Ureter (tissue), 1 donor: ENCODE measurements at places on chromosomes 12 and 14. TPM values are rescaled to one million over a fixed set of nuclear protein-coding genes. Genes with fewer than 3 reads are reported as not detected.

DNA sequence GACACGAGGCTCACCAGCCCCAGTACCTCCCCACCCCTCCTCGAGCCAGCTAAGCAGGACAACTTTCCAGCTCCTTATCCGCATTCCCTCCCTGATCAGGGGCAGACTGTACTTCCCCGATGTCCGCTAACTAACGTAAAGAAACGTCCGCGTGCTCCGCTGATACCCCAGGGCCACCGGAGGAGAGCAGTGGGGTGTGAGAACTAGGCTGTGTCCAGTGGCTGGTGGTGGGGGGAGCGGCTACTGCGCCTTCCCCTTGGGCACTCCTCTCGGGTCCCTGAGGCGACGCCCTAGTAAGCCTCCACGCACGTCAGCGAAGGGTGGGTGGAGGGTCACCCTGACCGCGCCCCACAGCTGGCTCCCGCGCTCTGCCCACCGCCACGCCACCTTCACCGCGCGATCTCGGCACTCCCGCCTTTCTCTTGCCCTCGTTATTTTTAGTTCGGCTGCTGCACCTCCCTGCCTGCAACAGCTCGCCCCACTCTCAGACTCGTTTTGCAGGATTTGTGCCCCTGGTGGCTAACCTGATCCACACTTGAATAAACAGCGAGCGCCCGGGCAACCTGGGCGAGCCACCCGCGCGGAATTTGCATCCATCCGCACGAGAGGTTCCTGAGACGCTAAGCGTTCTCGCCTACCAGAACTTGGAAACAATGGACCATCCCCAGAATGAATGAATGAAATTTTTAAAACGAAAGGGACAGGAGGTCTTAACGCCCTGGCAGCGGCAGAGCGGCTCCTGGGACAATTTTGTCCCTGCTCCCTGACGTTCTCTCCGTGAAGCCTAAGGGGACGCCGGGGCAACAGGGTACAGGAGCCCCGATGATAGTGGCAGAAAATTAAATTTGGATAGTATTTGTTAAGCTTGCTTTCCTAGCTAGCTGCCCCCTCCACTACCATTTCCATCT is 6.9 kb upstream of the BMP4 start:
- DNase-seq, result peak; percentile 78

GRCh38 chr14:97543221-97543620 is 746.0 kb downstream of the VRK1 start:
- DNase-seq, result no peak

The OAS1 gene
- 48.4 TPM for total RNA-seq

DNA sequence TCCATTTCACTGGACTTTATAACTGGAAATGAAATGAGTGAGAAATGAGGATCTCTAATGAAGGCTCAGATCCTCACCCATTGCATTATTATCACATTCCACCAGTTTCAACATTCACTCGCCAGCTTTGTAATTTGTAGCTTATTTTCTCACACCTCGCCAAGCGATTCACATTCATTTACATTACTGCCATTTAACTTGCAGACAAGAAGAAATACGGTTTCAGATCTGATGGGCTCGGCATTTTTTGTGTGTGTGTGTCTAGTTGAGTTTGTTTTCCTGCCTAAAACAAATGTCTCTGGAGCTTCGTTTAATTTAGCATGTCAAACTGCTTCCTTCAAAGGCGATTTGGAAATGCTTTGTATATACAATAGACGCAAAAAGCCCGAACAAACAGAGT is 132.2 kb downstream of the FLRT2 start:
- no peak for DNase-seq

The KRT82 gene
- total RNA-seq, result not detected

The PIP4K2C gene
- 48.0 TPM for total RNA-seq

DNA sequence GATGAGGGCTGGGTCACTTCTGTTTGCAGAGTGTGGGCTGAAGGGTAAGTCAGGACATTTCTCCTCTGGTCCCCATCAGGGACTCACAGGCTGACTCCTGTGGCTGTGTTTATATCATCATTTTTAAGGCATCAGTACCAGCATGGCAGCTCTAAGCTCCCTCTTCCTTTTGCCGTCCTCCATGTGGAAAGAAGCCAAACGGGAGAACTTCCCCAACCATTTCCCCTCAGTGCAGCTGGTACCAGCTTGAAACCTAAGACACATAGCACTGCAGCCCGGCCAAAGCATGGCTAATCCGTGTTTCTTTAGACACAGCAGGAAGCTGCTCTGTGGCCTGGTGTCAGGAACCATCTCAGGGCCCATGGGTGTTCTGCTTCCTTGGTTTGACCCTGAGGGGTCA is 31.9 kb upstream of the ATP2A2 start:
- DNase-seq, result no peak

GRCh38 chr12:119601877-119602733 is 8.5 kb downstream of the TMEM233 start:
- DNase-seq, result no peak

GRCh38 chr12:118526255-118527095 is 150.1 kb downstream of the SUDS3 start:
- DNase-seq, result no peak

The FBXO21 gene
- total RNA-seq, result 47.1 TPM

- no peak for DNase-seq
Observed at GRCh38 chr12:67006610-67007009, 262.5 kb upstream of the CAND1 start.

GRCh38 chr12:109949089-109949488 is 47.1 kb downstream of the GIT2 start:
- no peak for DNase-seq

DNA sequence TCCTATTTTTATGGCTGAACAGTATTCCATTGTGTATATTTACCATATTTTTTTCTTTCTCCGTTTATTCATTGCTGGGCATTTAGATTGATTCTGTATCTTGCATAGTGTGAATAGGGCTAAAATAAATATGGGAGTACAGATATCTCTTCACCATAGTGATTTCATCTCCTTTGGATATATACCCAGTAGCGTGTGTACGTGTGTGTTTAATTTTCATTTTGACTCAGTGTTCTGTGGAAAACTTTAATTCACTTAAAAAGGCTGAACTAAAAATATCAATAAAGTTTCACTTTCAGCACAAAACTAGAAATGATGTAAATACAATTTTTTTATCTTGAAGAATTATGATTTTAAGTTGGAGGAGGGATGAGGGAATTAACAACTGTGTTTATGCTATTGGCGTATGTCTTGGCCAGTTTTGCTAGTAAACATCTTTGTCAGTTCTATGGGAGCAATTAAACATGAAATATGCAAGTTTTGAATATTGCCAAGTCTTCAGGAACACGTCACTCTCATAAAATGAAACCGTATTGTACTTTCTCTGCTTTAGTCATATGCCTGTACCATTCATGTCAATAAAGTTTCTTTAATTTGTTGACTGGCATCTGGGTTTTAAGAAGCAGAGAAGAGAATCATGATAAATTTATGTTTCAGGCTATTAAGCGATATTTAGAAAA is 99.8 kb downstream of the PTGER2 start:
- no peak for DNase-seq

DNA sequence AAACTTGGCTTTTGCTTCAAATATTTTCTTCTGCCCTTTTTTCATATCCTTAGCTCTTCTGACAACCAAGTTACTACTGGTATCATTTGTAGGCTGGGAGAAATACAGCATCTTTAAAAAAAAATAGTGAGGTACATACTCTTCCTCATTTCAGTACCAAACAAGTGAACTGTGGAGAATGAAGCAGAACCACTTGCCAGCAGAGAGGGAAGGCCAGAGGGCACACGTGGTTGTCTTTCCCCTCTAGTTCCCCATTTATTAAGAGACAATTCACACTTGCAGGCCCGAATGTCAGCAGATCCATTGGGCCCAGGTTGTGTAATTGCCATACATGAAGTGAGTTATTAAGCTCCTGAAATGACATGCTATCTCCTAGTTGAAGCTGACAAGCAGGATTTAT is 3.2 kb downstream of the SUSD6 start:
- no peak for DNase-seq

The KCNH3 gene
- 1.1 TPM for total RNA-seq

- DNase-seq, result no peak
Observed at GRCh38 chr14:35571598-35571997, 37.6 kb downstream of the INSM2 start.

- DNase-seq, result no peak
Observed at GRCh38 chr14:74019408-74020137, 424 bp downstream of the BBOF1 start.

GRCh38 chr14:70822530-70823185 is 13.3 kb upstream of the MAP3K9 start:
- no peak for DNase-seq

DNA sequence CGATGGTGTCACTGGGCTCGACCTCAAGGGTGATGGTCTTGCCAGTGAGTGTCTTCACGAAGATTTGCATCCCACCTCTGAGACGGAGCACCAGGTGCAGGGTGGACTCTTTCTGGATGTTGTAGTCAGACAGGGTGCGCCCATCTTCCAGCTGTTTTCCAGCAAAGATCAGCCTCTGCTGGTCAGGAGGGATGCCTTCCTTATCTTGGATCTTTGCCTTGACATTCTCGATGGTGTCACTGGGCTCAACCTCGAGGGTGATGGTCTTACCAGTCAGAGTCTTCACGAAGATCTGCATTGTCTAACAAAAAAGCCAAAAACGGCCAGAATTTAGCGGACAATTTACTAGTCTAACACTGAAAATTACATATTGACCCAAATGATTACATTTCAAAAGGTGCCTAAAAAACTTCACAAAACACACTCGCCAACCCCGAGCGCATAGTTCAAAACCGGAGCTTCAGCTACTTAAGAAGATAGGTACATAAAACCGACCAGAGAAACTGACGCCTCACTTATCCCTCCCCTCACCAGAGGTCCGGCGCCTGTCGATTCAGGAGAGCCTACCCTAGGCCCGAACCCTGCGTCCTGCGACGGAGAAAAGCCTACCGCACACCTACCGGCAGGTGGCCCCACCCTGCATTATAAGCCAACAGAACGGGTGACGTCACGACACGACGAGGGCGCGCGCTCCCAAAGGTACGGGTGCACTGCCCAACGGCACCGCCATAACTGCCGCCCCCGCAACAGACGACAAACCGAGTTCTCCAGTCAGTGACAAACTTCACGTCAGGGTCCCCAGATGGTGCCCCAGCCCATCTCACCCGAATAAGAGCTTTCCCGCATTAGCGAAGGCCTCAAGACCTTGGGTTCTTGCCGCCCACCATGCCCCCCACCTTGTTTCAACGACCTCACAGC is 717 bp downstream of the UBC start:
- DNase-seq, result peak; percentile 94

- DNase-seq, result peak; percentile 74
Observed at GRCh38 chr12:124683152-124684124, 116.0 kb upstream of the NCOR2 start.

- no peak for DNase-seq
Observed at GRCh38 chr12:121779422-121779895, 14.0 kb downstream of the RHOF start.

GRCh38 chr14:69152181-69152901 is 578 bp downstream of the DCAF5 start:
- DNase-seq, result peak; percentile 60

The GALC gene
- total RNA-seq, result 21.5 TPM

The FAM222A gene
- 0.73 TPM for total RNA-seq

DNA sequence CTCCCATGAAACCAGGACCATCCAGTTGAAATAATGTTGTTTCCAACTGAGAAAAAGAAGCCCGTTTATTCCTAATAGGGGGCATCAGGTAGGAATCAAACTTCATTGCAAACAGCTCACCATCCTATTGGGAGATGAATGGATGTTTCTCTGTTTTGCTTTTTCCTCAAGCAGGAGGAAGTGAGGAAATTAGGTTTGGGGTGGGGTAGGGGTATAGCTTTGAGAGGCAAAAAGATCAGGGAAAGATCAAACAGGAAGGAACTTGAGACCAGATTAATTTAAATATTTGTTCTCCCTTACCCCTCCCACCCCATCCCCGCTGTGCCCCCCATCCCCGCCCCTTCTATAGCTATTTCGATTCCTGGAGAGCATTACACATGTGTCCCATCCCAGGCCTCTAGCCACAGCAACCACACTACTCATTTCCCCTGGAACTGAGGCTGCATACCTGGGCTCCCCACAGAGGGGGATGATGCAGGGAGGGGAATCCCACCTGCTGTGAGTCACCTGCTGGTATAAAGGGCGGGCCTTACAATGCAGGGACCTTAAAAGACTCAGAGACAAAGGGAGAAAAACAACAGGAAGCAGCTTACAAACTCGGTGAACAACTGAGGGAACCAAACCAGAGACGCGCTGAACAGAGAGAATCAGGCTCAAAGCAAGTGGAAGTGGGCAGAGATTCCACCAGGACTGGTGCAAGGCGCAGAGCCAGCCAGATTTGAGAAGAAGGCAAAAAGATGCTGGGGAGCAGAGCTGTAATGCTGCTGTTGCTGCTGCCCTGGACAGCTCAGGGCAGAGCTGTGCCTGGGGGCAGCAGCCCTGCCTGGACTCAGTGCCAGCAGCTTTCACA is at the start of gene IL23A:
IL23A (plus strand) TSS at position 577 of the 850 bp plus-strand sequence; CDS start at position 738, 161 bp downstream.
- no peak for DNase-seq

The ARHGAP9 gene
- total RNA-seq, result 10.0 TPM

GRCh38 chr12:99137124-99137855 is 492.2 kb downstream of the APAF1 start:
- no peak for DNase-seq

The CD27 gene
- 2.6 TPM for total RNA-seq

GRCh38 chr12:4108803-4109345 is 164.7 kb upstream of the CCND2 start:
- no peak for DNase-seq

The REP15 gene
- total RNA-seq, result 1.2 TPM

DNA sequence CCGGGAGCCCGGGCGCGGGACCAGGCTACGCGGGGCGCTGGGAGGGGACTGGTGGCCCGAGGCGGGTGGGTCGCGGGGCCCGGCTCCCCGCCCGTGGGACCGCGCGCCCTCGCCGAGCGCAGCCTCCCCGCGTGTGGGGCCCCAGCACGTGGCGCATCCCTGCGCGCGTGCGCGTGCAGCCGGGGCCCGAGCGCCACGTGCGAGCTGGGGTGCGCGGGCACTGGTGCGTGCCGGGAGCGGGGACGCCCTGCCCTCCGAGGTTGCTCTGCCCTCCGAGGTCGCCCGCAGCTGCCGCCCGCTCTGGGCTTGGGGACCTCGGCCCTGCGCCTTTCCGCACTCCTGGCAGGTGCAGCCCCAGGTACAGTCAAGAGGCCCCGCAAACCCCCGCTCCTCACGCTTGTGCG is 365 bp upstream of the CCDC88C start:
- DNase-seq, result no peak

GRCh38 chr12:120764816-120765215 is 39.2 kb downstream of the ACADS start:
- no peak for DNase-seq

DNA sequence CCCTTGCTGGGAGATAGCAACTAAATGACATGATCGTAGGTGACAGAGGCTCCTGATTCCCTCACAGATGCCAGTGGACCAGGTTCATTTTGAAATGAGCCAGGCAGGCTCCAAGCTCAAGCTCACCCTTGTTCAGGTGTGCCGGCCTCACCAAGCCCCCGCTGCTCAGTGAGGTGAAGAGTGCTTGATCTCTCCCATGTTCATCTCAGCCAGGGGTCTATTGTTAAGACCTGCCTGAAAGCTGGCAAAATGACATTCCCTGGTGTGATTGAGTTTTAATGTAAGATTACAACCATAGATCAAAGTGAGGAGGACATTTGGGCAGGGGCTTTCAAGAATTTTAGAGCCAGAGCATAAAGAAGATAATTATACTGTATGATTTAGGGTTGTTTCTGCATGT is 497.9 kb downstream of the EGLN3 start:
- no peak for DNase-seq
